ENCODE measurements at places on chromosomes 3 and 15.

DNA sequence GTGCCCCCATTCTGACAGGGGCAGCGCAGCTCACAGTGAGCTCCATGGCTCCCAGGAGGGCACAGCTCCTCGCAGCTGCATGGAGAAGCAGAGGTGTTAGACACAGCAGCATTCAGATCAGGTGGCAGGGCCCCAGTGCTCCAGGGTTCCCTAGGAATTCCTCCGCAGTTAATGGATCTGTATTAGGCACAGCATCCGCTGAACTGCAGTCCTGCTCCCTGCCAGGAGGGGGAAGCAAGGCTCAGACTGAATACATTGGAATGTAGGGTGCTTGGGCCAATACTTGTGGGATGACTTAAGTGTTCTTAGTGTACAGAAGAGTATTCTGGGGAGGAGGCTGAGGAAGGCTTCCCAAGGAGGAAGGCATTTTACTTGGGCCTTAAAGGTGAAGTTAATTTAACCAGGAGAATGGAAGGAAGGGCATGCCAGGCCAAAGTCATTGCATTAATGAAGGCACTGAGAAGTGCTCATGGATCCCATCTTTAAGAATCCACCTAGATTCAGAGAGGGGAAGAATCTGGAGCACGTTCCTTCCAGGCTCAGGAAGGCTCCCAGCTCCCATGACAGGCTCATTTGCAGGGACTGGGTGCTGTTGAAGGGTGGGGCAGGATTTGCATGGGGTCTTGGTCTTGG, 111.6 kb downstream of the RAB11A start:
- DNase-seq = peak; percentile 31

DNA sequence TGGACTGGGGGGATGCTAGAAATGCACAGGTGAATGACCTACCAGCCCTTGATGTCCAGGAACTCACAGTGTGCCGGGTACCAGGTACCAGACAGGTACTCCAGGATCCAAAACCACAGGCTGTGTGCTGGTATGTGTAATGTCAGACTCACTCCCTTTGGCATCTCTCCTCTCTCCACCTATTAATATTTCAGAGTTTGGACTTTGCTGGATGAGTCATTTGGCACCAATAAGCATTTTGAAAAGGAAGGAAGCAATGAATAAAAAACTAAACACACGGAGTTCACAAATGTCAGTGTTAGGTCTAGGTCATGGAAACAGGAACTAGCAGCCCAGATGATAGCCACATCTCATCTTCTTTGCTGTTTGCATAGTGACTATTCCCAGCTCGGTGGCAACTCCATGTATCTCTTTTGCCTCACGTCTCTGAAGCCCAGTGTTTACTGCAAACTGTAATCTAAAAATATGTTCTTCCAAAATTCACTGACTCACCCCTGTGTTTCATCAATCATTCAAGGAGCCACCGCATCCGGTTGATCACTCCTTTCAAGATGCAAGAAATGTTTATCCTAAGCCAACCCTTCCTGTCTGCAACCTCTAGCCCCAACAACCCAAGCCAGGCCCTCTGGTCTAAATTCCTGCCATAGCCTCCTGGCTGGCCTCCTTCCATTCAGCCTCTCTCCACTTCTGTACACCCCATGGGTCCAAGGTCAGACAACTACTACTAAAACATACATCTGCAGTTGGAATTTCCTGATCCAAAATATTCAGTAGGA, 8.4 kb downstream of the ITGB5 start:
- DNase-seq = peak; percentile 37

DNA sequence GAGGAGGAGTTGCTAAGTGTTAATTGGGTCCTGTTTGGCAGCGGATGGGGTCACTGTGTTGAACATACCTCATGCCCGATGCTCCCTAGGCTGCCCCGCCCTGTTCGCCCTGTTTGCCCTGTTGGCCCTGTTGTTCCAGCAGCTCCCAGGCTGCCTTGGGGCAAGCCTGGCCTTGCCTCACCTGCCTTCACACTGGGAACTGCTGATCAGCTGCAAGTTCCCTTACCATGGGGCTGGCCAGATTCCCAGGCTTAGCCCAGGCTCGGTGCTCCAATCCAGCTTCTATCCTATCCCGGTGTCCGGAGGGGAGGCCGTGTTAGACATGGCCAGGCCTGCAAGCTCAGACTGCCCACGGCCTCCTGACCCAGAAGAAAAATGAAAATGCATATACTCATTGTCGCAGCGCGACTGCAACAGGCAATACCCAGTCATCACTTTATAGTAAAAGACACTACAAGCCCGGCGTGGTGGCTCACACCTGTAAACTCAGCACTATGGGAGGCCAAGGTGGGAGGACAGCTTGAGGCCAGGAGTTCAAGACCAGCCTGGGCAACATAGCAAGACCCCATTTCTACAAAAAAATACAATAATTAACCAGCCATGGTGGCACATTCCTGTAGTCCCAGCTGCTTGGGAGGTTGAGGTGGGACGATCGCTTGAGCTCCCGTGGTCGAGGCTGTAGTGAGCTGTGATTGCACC, 42.9 kb upstream of the ZNF710 start:
- DNase-seq = no peak

DNA sequence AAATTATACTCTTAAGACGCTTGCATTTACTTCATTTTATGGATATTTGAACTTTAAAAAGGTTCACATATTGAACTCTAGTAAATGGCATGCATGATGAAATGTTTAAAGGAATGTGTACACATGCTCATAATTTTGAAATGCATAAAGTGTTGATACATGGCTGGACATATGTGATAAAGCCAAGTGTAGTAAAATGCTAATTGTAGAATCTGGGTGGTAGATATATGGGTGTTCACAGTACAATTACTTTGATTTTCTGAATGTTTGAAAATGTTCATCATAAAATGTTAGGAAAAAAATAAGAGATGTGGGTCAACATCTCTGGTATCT, 4.2 kb upstream of the EFHB start:
- DNase-seq = no peak

DNA sequence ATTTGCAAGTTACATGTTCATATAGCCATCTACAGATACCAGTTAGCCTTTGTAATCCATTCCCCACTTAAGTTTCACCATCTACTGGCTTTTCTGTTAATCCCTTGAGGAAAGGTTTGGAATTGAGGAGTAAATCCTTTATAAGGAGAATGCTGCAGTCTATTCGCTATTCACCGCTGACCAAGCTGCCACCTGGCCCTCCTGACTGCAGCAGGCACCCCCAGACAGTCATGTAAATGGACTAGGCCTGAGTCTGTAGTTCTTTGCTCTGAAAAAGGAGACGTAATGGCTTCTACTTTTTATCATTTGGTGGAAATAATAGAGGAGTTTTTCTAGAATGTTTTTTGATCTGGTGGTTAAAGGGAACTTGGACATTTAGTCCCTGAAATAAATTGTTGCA, 3.2 kb downstream of the HIGD2B start:
- no peak for DNase-seq

GRCh38 chr3:107117922-107118536, 259.2 kb upstream of the CCDC54 start:
- peak; percentile 35 for DNase-seq

GRCh38 chr15:38054488-38054887, 120.0 kb downstream of the TMCO5A start:
- no peak for DNase-seq

DNA sequence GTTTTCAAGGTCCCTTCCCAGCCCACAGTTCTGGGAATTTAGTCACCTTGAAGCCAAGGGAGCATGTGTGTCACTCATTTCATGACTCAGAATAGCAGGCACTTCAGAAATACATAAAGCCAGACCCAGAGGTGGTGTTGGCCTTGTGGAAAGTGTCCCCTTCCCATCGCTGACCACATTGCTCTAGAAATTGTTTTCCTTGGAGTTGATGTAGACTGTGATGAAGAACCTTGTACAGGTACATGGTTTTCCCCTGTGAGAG, 158.8 kb downstream of the SLCO3A1 start:
- DNase-seq = peak; percentile 27

DNA sequence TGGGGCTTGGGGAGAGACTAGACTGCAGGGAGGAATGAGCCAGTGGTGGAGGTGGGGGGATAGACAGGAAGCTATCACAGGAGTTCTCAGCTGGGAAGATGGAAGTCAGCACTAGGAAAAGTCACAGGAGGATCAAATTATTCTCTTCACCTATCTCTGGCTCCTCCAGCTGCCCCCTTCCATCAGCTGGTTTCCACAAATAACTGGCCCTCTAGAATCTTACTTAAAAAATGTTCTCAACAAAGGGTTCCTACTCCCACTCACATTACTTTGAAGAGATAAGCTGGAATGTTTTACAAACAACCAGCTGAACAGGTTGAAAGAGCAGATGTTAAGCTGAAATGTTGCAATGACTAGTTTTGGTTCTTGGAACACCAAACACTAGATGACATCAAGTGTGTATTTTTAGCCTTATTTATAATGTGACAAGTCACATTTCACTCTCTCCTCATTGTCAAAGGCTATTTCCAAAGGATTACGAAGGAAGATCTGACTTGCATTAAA, 102.7 kb upstream of the AADACL2 start:
- no peak for DNase-seq

GRCh38 chr3:174208161-174208560, 651.0 kb upstream of the NAALADL2 start:
- no peak for DNase-seq

DNA sequence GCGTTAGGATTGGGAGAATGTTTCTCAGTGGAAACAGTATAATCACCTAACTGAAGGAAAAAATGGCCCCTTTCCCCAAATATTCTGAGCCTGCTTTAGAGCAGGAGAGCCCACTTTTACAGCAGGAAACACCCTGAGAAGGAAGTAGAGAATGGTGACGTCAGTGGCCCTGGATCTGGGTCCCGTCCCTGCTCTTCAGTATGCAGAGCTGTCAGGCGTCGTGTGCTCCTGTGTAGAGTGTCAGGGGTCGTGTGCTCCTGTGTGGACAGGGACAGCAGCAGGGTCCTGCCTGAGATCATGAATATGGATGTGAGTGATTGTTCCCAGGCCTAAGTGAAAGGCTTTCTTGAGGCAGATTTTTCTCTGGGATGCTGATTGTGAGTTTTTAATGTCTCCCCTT, 45.2 kb downstream of the CGNL1 start:
- no peak for DNase-seq

- DNase-seq = no peak
Observed at GRCh38 chr15:100018191-100018590, 285.0 kb upstream of the LYSMD4 start.

DNA sequence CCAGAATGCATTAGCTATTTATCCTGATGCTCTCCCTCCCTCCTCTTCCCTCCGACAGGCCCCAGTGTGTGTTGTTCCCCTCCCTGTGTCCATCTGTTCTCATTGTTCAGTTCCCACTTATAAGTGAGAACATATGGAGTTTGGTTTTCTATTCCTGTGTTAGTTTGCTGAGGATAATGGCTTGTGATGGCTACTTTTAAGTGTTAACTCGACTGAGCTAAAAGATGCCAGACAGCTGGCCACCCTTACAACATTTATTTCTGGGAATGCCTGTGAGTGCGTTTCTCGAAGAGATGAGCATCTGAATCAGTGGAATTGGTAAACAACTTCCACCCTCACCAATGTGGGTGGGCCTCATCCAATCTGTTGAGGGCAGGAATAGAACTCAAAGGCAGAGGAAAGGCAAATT, 24.7 kb upstream of the TM2D3 start:
- no peak for DNase-seq
